WTC11 (cell line): ENCODE measurements at places on chromosomes 5 and 9. TPM values are rescaled to one million over a fixed set of nuclear protein-coding genes. Genes with fewer than 3 reads are reported as not detected.

DNA sequence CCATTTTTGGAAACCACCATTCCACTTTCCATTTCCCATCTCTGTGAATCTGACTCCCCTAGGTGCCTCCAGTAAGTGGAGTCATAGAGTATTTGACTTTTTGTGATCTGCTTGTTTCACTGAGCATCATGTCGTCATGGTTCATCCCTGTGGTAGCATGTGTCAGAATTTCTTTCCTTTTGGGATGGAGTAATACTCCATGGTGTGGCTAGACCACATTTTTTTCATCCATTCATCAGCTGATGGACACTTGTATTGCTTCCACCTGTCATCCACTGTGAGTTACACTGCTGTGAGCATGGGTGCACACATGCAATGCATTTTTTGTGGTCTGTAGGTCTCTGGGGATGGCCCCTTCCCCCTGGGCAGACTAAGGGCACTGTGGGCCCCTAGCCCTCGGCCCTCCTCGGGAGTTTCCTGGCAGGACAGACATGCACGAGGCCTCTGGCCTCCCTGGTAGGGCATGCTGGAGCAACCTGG is 115.9 kb downstream of the GADD45G start:
- no peak overlapping the region for H3K27ac ChIP-seq
- H3K27me3 ChIP-seq, result no peaks in the 10 kb centered on the region

DNA sequence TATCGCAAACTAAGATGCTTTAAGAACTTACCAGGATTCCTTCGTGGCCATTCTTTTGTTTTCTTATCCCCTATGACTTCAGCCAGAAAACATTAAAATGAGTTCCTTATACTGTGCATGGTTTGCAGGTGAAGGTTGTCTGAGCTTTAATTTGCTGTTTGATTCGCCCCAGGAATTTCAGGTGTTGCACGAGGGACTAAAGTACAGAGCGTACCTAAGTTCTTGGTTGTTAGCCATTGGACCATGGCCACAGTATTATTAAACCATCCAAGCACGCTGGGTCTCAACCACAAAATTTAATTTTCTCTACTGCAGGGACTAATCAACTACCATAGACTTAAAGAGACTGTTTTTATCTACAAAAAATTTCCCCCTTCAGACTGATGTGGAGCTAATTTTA is 208.4 kb upstream of the MPDZ start:
- H3K36me3 ChIP-seq, result no peaks in the 10 kb centered on the region
- peaks cover 58% of the 10 kb centered on the region for H3K4me1 ChIP-seq
- no peak for DNase-seq
- no peaks in the 10 kb centered on the region; the same call in 1 of the 2 replicates for H3K27me3 ChIP-seq
- no peak overlapping the region for H3K4me3 ChIP-seq

- peaks cover 36% of the 10 kb centered on the region for H3K4me1 ChIP-seq
- H3K36me3 ChIP-seq, result no peaks in the 10 kb centered on the region
- no peaks in the 10 kb centered on the region for H3K27me3 ChIP-seq
- DNase-seq, result peak; percentile 75
Measured at GRCh38 chr9:124810663-124811355, 33.9 kb downstream of the OLFML2A start.

- no peak overlapping the region for H3K27ac ChIP-seq
- H3K27me3 ChIP-seq, result no peaks in the 10 kb centered on the region
- no peak for DNase-seq
- H3K36me3 ChIP-seq, result no peaks in the 10 kb centered on the region
- H3K4me1 ChIP-seq, result peaks cover 34% of the 10 kb centered on the region
Measured at GRCh38 chr5:53930457-53930856, 370.0 kb downstream of the NDUFS4 start.

GRCh38 chr5:153516504-153517240 is 26.2 kb downstream of the GRIA1 start:
- DNase-seq, result peak; percentile 15
- no peaks in the 10 kb centered on the region for H3K27me3 ChIP-seq
- peak overlapping the region; percentile 35 for H3K27ac ChIP-seq
- peaks cover 32% of the 10 kb centered on the region for H3K4me1 ChIP-seq
- peaks cover 6% of the 10 kb centered on the region; the same call in 1 of the 2 replicates for H3K36me3 ChIP-seq
- H3K4me3 ChIP-seq, result no peak overlapping the region

DNA sequence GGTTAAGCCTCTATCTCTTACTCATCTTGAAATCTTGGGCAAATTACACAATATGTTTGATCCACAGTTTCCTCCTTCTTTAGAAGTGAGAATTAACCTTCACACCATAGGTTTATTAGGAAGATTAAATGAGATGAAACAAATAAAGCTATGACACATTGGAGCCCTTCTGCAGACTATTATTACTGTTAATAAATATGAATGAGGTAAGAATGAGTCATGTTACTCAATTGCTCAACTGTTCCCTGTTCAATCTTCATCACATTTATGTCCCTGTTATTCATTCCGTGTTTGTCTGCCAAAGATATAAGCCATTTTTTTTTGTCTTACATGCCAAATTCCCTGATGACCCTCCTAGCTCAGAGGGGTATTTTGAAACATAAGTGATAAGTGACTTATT is 52.1 kb upstream of the PAPPA start:
- H3K4me1 ChIP-seq, result peaks cover 10% of the 10 kb centered on the region
- no peaks in the 10 kb centered on the region for H3K27me3 ChIP-seq
- no peaks in the 10 kb centered on the region for H3K36me3 ChIP-seq
- DNase-seq, result no peak
- no peak overlapping the region for H3K27ac ChIP-seq

DNA sequence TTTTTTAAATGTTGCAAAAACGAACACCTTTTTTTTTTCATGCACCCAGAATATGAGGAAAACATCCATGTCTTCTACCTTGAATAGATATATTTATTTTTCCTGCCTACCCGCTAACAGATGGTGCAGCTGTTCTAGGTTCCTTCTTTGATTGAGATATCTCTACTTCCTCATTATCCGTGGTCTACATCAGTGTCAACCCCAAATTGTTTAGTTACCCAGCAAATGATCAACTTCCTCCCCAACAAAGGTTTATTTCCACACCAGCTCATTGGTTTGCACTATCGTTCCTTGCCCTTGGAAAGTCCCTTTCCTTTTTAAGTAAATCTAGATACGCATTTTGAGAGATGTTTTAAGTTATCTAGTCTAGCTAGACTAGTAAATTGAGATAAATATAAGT is 166.4 kb downstream of the PRR16 start:
- no peaks in the 10 kb centered on the region for H3K36me3 ChIP-seq
- no peak overlapping the region for H3K4me3 ChIP-seq
- no peaks in the 10 kb centered on the region for H3K27me3 ChIP-seq
- DNase-seq, result no peak
- H3K4me1 ChIP-seq, result peaks cover 15% of the 10 kb centered on the region
- no peak overlapping the region for H3K27ac ChIP-seq

- peaks cover 3% of the 10 kb centered on the region; the same call in 1 of the 2 replicates for H3K27me3 ChIP-seq
- no peaks in the 10 kb centered on the region for H3K36me3 ChIP-seq
- peak; percentile 69 for DNase-seq
- H3K4me1 ChIP-seq, result peaks cover 46% of the 10 kb centered on the region
Measured at GRCh38 chr9:121700165-121700831, 48.9 kb downstream of the DAB2IP start.

GABRB2 gene
- total RNA-seq, result 0.32 to 0.79 TPM (median 0.53 TPM) in 3 replicates

CD72 gene
- total RNA-seq, result 2.9 to 4.6 TPM (median 4.5 TPM) in 3 replicates

CTSV gene
- 61.3 to 68.4 TPM (median 64.5 TPM) in 3 replicates for total RNA-seq

SAXO1 gene
- total RNA-seq, result 0.02 to 0.09 TPM (median 0.09 TPM) in 3 replicates

MAMDC4 gene
- 6.7 to 12.1 TPM (median 10.9 TPM) in 3 replicates for total RNA-seq

HRCT1 gene
- 0.41 TPM in 1 of 3 replicates, not detected in the others for total RNA-seq
